ENCODE measurements at places on chromosomes 2 and 18.

DNA sequence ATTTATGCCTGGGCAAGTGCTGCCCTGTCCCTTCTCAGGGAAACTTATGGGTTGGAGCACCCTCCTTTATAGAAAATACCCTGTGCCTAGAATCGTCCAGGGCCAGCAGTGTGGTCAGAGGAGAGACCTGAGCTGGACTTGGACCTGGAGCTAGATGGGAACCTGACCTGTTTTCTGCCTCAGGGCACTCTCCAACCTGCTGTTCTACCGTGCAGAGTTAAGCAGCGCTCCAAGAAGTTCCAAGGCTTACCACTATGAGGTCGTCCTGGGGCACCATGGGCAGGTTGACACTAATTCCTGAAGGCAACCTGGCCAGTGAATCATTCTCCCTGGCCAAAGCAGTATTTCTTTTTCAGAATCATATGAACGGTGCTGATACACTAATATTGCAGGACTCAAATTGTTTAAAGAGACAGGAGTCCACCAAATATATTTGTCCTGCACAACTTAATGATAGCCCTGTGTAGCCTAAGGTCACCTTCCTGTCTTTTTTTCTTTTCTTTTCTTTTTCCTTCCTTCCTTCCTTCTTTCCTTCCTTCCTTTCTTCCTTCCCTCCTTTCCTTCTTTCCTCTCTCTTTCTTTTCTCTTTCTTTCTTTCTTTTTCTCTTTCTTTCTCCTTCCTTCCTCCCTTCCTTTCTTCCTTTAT lies 455.4 kb upstream of the HNMT start:
- DNase-seq = no peak

GRCh38 chr2:27316655-27317412 lies 6.1 kb downstream of the MPV17 start:
- peak; percentile 19 for DNase-seq

DNA sequence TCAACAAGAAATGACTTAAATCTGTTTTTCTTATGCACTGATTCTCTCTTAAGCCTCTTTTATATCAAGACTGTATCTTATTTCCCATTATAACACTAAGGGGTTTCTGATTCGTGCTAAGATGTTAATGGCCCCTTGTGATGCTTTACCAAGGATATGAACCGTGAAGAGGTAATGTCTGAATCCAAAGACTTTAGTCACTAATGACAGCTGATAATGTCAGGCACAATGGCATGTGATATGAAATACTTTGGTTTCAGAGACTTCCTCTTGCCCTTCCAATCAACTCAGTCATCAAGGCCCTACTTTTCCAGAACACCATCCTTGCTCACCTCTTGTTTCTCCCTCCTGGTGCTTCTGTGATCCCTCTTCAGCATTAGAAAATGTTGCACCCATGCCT lies 262.8 kb downstream of the KCNE4 start:
- no peak for DNase-seq

GRCh38 chr2:5695654-5696403 lies 3.6 kb downstream of the SOX11 start:
- no peak for DNase-seq

DNA sequence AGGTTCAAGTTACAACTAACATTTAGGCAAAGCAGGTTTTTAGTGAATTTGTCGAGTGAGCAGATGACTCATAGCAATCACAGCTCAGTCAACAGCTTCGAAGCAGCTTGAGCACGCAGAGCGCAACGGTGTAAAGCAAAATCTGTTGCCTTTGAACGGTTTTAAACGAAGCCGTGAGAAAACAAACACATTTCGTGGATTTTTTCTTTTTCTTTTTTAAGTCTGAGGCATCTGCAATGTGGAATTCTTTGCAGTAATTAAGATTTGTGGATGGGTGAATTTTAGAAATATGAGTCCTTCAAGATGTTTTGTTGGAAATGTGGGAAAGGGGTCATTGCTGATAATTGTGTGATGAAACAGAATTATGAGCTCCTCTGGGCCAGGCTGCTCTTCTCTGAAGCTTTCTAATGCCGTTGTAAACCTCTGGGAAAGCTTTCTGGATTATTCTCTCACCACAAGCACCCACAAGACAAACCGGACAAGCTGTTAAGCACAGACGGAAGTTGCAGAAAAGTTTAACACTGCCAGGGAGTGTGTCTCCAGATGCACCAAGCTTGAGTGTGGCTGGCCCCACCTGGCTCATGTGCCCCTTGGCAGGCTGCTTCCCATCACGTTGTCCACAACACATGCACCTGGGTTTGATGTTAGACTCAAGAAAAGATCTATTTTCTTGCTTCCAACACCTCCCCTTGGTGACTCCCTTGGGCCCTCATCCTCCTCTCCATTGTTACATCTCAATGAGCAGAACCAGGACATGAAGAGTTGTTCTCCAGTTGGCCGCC lies 224.7 kb downstream of the ACKR3 start:
- DNase-seq = no peak

- no peak for DNase-seq
Observed at GRCh38 chr2:22274661-22275060, 1110.3 kb upstream of the KLHL29 start.

- no peak for DNase-seq
Observed at GRCh38 chr2:149513461-149513860, 74.1 kb downstream of the MMADHC start.

DNA sequence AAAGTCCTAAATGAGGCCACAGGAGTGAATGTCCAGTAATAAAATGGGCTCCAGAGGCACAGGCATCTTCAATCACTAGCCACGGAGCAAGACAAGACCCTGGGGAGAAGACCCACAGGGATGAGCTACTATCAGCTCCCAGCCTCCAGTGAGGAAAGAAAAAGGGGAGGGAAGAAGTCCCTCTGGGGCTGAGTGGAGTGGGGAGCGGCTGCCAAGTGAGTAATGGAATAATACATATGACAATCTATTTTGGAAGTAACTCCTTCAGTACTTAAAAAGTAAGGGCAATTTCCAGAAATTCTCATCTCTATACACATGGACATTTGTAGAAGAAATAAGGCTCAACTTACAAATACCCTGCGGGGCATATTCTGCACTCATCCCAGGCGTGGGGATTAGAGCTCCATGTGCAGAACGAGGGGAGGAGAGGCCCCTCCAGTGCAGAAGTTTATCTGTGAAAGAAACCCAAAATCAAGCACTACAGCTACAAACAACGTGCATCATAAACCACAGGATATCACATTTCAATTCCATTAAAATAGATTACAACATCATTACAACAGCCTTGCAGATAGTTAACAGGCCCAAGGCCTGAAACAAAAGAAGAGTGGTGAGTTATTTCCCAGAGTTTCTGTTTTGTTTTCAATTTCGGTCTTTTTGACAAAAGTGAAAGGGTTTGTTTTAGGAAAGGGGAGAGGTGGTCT lies 84.9 kb downstream of the BCL11A start:
- no peak for DNase-seq

GRCh38 chr2:173062801-173063200 lies 12.8 kb upstream of the MAP3K20 start:
- no peak for DNase-seq

GRCh38 chr2:72938455-72938854 lies 21.1 kb downstream of the EMX1 start:
- no peak for DNase-seq

DNA sequence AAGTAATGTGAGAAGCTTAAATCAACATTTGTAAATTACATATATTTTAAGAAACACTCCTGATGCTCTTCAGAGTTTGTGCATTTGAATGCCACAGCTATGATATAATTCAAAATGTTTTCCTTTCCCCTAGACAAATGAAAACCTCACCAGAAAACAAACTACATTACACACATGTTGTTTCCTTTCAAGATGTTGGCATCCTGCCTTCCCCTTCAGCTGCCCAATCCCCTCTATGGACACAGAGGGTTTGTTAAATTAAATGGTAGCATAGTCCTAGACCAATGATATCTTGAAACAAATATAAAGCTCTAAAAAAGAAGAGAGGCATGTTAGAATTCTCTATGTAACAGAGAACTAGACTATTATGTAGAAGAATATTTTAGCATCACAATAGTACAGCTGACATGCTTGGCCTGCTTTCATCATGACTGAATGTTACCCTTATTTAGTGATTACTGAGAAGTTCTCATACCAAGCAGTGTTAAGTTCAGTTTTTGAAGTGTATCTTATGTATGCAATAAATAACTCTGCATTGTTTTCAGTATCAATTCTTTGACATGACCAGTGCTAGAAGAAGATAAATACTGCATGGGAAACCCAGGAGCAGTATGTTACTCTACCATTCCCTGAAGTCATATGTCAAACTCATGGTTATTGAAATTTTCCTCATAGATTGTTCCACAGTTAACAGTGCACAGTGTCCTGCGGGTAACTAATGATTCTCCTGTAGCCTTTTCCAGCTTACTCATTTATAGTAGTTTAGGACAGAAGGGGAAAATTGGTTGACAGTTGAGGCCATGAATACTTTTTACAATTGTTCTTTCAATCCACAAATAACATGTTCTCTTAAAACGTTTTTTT lies 316.3 kb upstream of the KCNJ3 start:
- no peak for DNase-seq

- DNase-seq = no peak
Observed at GRCh38 chr2:67656875-67657274, 259.7 kb downstream of the ETAA1 start.

Data from NCI-H2081 treated with DMSO at 0.1 percent for 48 hours (cell line).